ENCODE measurements at places on chromosomes 1 and 21.

GRCh38 chr1:18015719-18016118, 91.9 kb upstream of the IGSF21 start:
- no peak for DNase-seq

DNA sequence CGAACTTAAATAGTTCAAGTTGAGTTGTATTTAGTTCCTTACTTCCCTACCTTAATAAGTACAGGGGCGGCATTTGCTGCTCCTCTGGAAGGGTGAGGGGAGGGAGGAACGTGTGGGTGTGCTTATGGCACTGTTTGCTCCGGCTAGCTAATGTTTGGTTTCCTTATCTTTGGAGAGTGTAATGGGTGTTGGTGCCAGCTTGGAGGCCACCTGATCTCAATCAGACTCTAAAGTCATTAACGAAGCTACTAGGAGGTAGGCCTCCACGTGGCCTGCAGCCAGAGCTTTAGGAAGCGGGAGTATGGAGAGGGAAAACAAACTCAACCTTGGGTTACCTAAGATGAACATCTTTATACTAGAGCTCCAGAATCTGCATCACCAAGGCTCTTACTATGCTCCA, 43.0 kb upstream of the RAP1A start:
- DNase-seq: no peak

- no peak for DNase-seq
Observed at GRCh38 chr1:245587435-245588115, 432.8 kb downstream of the KIF26B start.

DNA sequence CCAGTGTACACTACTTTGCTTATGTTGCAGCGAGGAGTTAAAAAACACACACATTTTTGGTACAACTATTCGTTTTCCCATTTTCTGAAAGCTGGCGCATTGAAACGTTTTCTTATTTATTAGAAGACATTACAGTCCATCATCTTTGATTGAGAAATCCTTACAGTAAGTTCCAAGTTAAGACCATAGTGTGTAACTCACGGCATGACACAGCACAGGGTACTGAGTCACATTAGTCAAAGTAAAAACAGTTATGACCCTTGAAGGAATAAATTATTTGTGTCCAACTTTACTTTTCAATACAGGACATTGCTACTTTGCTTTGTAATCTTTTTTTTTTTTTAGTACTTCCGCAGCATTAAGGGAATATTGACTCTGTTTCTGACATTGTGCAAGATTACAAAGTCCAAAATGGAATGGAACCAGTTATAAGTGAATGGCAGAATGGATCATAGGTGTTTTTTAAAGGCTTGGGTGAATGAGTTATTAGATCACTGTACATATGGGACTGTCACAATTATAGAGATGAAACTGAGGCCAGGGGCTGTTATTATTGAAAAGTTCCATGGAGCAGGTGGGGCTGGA, 11.7 kb downstream of the PTGFRN start:
- DNase-seq: no peak

GRCh38 chr1:81582467-81582986, 218.2 kb upstream of the ADGRL2 start:
- no peak for DNase-seq

GRCh38 chr1:188615321-188615720, 1786.6 kb downstream of the PLA2G4A start:
- no peak for DNase-seq

DNA sequence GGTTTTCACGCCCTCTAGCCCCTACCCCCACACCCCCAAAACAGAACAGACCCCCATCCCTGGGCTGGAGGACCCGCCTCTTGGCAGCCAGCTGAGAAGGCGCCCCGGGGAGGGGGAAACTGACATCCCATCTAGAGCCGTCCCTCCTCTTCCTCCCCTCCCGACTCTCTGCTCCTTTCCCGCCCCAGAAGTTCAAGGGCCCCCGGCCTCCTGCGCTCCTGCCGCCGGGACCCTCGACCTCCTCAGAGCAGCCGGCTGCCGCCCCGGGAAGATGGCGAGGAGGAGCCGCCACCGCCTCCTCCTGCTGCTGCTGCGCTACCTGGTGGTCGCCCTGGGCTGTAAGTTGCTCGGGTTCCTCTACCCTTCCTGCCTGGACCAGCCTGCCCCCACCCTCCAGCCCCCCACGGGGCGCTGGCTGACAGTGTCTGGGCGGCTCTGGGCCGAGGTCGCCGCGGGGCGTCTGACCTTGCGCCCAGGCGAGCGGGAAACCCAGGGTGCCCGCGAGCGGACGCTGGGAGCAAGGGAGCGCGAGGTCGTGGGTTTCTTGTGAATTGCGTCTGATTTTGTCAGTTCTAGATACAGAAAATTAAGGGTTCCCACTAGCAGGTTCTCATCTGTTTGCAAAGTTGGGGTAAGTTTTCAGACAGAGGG, 618 bp downstream of the JAM2 start:
- DNase-seq: peak; percentile 59

DNA sequence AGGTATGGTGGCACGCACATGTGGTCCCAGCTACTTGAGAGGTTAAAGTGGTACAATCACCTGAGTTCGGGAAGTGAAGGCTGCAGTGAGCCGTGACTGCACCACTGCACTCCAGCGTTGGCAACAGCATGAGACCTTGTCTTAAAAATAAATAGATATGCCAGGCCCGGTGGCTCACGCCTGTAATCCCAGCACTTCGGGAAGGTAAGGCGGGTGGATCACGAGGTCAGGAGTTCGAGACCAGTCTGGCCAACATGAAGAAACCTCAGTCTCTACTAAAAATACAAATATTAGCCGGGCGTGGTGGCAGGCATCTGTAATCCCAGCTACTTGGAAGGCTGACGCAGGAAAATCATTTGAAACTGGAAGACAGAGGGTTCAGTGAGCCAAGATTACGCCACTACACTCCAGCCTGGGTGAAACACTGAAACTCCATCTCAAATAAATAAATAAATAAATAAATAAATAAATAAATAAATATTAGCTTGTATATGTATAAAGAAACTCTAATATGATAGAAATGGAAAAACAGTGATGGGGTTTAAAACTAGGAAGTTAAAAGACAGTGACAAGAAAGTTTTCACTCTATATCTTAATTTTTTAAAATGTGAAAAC, 18.8 kb downstream of the GATAD2B start:
- no peak for DNase-seq

DNA sequence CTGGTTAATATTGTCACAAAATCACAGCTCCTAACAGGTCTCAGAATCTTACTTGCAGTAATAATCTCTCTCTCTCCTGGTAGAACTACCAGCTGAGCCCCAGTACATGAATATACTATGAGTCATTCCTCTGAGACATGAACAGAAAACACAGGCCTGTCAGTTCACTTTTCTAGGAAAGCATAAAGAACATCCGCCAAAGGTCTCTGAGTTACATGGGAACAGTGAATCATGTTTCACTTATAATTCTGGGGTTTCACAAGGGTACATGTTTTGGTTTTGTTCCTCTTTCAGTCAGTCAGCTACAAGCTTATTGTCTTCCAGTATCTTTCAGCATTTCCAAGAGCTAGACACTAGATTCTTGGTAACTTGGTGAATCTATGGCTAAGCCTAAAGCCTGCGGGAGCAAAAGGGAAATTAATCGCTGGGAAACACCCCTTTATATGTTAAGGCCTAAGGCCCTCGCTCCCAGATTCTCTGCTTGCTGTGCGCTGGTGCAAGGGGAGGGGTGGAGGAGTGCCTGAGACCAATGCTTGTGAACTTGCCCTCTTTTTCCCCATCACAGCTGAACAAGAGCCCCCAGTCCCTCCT, 31.7 kb downstream of the IFNGR2 start:
- DNase-seq: peak; percentile 9

DNA sequence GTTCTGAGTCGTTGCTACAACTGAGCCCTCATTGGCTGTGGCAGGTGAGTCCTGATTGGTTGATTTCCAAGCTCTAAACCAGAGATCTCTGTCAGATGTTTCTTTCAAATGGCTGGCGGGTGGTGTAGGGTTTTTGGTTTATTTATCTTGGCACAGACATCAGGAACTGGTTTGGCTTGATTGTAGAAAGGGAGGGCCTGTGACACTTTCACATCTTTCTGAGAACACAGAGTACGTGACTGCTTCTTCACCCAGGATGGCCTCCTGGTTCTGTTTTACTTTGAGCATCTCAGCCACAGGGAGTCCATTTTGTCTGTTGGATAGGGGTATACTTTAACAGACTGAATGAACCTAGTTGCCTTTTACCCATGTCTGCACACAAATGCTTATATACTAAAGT, 89.4 kb upstream of the GPR52 start:
- DNase-seq: no peak

DNA sequence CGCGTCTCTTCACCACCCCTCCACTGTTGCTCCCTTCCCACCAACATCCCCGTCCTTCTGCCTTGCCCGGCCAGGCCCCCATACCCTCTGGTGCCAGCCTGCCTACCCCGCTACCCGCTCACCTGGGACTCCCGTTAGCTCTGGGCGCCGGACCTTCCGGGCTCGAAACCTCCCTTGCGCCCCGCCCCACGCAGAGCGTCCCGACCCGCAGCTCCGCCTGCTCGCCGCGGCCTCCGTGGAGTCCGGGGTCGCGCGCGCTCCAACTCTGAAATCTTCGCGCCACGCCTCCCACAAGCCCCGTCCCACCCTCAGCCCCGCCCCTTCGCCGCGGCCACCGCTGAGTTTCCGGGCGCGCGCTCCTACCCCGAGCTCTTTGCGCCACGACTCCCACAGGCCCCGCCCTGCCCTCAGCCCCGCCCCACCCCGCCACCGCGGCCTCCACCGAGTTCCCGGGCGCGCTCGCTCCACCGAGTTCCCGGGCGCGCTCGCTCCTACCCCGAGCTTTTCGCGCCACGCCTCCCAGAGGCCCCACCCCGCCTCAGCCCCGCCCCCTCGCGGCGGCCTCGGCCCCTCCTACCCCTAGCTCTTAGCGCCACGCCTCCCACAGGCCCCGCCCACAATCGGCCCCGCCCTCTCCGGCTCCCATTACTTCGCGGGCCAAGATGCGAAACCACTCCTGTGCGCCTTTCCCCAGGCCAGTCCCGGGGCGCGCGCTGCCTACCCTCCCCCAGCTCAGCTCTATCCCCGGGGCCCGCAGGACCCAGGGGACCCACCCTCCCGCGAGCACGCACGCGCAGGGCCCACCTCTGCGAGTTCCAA, at the start of gene IFT25:
TSS of gene IFT25 (minus strand) at position 267 of the 819 bp plus-strand sequence. CDS start 5,617 bp downstream, outside the sequence.
- peak; percentile 99 for DNase-seq

DNA sequence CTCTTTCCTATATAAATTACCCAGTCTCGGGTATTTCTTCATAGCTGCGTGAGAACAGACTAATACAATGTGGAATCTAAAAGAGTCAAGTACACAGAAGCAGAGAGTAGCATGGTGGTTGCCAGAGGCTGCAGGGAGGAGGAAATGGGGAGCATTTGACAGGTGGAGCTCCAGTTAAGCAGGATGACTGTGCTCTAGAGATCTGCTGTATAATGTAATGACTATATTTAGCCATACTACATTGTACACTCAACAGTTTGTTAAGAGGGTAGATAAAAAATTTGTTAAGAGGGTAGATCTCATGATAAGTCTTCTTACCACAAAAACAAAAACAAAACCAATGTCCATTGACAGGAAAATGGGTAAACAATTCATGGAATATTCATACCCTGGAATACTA, 82.1 kb downstream of the MT1HL1 start:
- no peak for DNase-seq

DNA sequence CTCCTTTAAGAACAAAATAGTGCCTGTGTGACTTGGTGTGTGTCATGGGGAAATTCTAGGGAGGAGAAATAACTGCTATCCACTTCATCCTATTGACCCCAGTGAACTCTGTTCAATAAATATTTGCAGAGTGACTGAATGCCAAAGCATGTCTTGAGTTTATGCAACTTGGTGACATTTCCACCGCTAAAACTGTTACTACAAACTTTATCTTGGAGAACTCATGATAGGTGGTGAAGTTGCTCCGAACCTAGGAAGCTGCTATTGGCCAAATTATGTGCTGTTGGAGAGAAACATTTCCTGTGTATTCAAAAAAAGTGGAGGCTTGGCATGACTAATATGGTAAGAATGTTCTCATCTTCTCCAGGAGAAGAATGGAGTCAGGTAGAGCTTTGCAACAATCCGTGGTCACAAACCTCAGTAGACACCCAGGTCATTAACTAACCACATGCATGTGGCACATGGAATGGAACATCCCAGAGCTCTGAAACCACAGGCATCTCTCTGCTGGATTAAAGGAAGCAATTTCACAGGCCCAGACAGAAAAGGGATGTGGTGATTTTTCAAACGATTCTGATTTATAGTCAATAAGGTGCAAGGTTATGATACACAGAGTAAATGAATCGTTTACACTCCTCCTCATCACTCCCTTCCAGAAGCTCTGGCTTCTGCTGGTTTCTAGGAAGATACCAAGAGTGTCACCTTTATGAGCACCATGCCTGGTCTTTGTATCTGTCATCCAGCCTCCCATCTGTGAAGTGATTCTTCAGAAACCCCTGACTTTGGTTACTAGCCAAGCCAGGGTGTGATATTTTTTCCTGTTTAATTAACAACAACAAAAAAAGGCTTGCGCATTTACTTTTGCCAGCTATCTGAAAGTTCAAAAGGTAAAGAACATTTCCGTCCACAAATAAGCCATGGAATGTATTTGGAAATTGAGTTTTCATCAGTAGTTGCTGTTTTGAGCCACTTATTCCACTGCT, 361.1 kb downstream of the TGFB2 start:
- no peak for DNase-seq

DNA sequence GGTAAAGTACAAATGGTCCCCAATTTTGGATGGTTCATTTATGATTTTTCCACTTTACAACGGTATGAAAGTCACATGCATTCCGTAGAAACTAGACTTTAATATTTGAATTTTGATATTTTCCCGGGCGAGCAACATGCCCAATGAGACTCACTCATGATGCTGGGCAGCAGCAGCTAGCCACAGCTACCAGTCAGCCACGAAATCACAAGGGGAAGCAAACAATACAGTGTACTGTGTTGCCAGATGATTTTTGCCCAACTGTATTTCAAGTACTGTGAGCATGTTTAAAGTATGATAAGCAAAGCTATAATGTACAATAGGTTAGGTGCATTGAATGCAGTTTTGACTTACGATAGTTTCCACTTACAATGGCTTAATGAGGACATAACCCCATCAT, 266.8 kb downstream of the VAV3 start:
- no peak for DNase-seq

DNA sequence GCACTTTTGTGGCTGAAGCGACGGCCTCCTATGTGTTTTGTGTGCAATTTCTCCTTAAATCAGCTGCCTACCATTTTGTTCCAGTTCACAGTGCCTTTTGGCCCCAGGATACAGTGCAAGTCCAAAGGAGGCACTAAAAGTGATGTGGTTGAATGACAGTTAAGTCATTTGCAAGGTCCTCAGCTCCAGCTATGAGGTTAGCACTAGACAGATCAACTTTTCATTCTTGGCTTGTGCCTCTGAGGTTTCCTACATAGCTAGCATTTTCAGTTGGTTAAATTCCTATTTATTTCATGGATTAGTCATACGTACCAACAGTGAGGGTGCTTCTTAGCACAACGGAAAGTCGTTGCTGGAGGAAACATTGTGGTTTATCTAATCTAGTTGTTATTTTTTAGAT, 59.3 kb upstream of the NTPCR start:
- no peak for DNase-seq
